Cortex of kidney (tissue), 1 donor: ENCODE measurements at places on chromosomes 4 and X.

- no peak for DNase-seq
Observed at GRCh38 chrX:111035991-111036390, 60.0 kb upstream of the PAK3 start.

DNA sequence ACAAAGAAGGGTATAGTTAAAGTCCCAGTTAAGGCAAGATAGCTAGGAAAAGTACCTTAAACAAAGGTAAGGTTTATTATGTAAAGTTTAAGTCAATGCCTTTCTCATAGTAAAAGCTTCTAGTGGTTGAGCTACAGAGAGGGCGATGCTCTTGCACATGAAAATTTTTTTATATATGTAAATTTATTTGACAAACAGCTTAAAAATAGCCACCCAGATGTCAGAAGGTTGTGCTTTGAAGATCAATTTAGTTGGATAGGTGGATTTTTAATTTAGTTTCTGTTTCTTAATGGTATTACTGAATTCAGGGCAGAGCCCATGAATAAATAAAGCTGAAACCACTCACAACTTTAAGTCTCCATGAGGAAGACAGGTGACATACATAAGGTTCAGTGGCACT is 29.4 kb upstream of the PPP1R2C start:
- no peak for DNase-seq

GRCh38 chr4:154314248-154314647 is 177.4 kb downstream of the DCHS2 start:
- no peak for DNase-seq

GRCh38 chrX:653306-653705 is 22.7 kb downstream of the SHOX start:
- DNase-seq: no peak

- DNase-seq: no peak
Observed at GRCh38 chr4:79178760-79179159, 147.1 kb downstream of the NAA11 start.

DNA sequence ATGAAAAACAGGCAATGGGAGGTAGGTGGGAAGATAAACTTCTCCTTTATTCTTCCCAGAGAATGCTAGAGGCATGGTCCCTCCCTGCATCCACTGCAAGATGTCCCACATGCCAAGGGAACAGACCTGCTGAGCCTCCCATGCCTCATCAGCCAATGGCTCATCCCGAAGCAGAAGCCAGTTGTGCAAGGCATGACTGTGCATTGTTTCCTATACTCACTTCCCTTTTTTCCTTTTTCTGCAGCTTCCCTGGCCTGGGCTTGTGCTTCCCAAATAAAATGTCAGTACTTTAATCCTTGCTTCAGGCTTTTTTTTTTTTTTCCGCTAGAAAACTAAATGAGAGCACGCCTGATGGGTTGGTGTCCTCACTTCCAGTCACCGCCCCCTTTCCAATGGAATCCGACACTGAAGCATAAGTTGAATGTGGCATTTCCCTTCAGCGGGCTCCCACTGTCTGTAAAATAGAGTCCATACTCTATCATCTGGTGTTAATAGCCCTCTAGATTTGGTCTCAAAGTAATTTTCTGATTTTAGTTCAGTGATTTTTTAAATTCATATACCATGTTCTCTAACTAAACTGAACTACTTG is 239.0 kb upstream of the JADE1 start:
- no peak for DNase-seq
